ENCODE measurements at places on chromosomes 6 and 20.

- DNase-seq = no peak
These were observed 15.3 kb downstream of the TNFAIP3 start for GRCh38 chr6:137882225-137882961.

GRCh38 chr6:35491558-35492257 is 5.2 kb downstream of the TEAD3 start:
- no peak for DNase-seq

DNA sequence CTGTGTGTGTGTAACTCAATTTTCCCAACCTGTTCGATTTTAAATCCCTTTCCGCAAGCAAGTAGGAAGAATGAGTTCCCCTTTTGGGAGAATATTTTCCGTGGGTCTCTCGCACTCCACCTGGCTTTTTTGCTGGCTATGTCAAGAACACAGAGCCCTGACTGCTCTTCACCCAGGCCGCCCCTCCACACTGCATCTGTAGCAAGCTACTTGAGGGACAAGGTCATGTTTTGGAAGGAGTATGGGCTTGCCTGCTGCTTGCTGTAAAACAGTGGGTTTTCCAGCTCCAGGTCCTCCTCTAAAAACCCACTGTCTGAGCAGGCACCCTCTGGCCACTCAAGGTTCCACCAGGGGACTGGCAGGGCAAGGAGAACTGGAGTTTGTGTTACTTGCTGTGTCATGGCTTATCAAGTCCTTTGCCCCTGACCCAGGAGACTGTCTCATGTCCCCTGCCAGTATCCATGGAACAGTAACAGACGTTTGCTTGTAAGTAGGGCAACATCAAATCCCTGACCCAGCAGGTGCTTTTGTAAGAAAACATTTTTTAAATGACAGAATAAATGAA is 35.5 kb upstream of the SYNJ2 start:
- DNase-seq = no peak

- DNase-seq = no peak
These were observed 83.8 kb upstream of the FAM184A start for GRCh38 chr6:119162134-119162775.

DNA sequence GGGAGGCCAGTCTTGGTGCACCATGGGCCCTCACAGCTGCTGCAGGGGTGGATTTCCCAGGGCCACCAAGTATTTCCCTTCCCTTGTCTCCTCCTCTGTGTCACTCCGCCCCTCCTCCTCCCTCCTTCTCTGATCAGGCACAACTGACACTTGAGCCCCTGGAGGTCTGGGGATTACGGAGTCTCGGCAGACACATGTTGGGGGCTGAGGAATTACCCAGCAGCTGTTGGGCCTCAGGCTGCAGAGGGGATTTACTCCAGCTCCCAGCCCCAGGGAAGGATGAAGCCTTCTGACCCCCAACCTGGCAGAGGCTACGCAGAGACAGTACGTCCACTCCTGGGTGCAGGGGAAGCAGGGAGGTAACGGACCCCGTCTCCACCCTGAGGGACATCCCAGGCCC is 420.5 kb upstream of the SULF2 start:
- no peak for DNase-seq

All from cerebellum (tissue), 4 donors.